ENCODE measurements at places on chromosomes 1 and 21.

- peak; percentile 10 for DNase-seq
Observed at GRCh38 chr1:16405441-16405840, 31.8 kb downstream of the SPATA21 start.

- peak; percentile 73 for DNase-seq
Observed at GRCh38 chr1:91768786-91769725, 116.9 kb downstream of the TGFBR3 start.

DNA sequence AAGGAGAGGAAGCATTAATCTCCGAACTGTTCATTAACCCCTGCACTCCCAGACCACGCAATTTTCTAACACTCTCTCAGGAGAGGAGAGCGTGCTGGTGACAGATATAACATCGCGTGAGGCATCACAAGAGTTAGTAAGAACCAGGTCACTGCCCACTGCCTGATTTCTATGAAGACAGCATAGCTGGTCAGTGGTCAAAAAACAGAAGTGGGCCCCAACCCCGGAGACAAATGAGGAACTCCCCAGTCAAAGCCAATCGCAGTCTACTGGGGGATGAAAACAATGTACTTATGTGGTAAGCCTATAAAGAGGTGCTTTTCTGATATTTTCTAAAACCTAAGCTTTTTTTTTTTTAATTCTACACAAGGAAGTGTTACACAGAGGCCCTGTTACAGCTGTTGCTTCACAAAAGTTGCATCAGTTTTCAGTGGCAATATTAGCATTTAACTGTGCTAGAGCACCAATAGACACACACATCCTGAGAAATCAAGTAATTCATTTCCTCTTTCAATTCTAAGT is 231.8 kb upstream of the IRF2BP2 start:
- DNase-seq, result peak; percentile 53

GRCh38 chr1:76066394-76066793 is 8.2 kb upstream of the ST6GALNAC3 start:
- peak; percentile 26 for DNase-seq

DNA sequence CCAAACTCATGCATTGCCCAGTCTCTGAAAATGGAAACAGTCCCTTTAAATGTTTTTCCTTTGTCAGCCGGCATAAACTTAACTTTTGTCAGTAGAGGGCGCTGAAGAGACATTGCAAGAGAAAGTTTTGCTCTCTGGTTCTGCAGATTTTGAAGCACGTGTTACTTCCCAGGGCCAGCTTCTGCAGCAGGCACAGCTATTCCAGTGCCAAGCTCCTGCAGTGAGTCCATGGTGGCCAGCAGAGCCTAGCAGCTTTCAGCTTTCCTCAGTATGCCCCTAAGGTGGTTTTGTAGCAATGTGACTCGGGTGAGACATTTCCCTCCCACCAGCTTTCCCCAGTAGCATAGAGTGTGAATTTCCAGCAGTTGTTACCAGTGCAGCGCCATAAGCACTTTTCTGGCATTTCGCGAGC is 2.6 kb upstream of the IFI44L start:
- DNase-seq, result peak; percentile 76

- peak; percentile 66 for DNase-seq
Observed at GRCh38 chr1:92277105-92277723, 21.6 kb downstream of the GLMN start.

DNA sequence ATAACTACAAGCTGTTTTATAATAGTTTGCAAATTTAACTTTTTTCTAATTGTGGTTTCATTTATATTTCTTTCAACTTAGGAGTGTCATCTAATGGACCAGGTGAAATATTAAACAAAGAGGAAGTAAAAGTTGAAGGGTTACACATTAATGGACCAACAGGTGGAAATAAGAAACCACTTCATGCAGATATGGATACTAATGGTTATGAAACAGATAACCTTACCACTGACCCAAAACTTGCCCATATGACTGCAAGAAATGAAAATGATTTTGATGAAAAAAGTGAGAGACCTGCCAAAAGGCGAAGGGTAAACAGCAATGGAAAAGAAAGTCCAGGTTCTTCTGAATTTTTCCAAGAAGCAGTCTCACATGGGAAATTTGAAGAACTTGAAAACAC is 59.7 kb downstream of the MIER1 start:
- no peak for DNase-seq

DNA sequence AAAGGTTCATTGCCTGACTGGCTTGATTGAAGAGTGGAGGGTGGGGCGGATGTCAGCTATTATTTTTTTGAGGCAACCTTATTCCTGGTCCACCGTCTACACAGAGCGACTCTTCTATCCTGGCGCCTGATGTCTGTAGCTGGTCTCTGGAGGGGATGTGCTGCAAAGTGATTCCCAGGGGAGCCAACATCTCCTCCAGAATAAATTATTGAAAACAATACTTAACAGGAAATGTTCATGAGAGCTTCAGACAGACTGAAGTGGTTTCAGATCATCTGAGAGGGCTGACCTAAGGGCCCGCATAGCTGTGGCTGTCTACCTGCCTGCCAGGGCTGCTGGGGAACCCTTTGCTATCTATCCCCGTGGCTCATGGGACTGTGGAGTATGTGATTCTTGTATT is 66.7 kb downstream of the TEX35 start:
- DNase-seq, result no peak

DNA sequence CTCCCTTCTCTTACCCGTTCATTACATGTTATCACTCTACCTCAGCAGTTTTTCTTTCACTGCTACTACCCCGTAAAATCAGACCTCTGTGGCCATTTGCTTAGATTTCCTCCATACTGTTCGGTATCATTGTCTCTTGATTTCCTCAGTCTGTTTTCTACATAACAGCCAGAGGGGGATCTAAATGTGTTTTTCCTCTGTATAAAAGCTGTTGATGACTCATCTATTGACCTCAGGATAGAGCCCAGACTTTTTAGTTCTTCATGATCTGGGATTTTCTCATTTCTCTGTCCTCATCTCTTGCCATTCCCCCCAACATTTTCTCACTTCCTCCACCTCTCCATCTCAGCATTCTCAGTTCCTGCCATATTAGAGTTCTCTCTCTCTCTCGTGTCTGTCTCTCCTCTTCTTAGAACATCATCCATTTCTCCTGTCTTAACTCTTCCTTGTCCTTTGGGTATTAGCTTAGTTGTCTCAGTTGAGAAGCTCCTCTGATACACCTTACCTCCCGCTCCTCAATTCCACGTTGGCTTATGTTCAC is 10.5 kb downstream of the OTUD3 start:
- peak; percentile 9 for DNase-seq

GRCh38 chr1:46549697-46550681 is 1.5 kb downstream of the KNCN start:
- peak; percentile 41 for DNase-seq

DNA sequence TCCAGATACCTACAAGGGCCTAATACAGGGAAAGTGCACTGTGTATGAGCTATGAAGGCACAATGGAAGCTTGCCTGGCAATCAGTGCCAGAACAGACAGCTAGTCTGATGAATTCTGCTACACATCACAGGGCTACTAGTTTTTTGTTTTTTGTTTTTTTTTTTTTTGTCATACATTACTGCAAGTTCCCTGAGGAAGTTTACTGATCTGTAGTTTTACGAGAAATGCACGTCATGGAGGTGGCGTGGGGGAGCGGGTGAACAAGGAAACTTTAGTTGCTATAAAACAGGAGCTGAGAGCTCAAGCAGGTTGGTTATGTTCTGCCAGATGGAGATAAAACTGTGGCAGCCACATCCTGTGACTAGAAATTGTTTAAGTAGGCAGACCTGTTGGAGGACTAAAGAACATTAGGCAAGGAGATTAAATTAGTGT is 17.7 kb downstream of the PTPRC start:
- DNase-seq, result no peak

- DNase-seq, result no peak
Observed at GRCh38 chr1:17743008-17743647, 12.0 kb upstream of the ACTL8 start.

GRCh38 chr1:205592443-205593003 is 39.3 kb downstream of the ELK4 start:
- DNase-seq, result no peak

- no peak for DNase-seq
Observed at GRCh38 chr1:151977662-151978230, 15.9 kb downstream of the S100A10 start.

GRCh38 chr1:201594575-201595245 is 55.8 kb downstream of the NAV1 start:
- no peak for DNase-seq

DNA sequence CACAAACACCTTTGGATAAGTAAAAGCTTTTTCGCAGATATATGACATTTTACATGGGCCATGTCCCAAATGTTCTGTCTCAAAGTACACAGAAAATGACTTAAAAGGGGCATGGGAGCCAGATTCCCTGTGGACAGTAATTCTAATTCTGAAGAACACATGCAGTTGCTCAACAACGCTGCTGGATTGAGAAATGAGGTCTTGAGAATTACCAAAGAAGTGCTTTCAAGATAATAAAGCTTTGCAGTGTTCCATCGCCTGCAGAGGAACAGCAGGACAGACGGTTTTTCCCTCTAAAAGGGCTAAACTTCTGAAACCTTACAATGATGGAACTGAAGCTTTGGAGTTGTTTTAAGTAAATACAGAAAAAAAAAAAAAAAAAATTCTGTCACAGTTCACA is 55.3 kb upstream of the HSPA13 start:
- DNase-seq, result no peak

DNA sequence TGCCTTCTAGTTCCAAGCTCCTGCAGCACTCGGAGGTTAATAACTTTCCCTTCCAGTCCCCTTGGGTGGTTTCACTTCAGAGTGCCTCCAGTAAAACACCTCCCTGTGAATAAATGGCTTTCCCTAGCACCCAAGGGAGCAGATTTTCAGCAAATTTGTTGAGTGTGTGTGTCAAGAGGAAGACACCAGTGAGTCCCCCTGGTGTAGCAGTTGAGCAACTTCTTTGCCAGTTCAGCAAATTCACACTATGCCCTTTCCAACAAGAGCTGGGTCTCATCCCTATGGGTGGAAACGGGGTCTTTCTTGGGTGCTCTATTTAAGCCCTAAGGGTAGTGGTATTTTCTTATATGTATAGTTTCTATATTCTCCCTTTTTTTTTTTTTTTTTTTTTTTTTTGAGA is 806 bp upstream of the AADACL4 start:
- no peak for DNase-seq

- no peak for DNase-seq
Observed at GRCh38 chr1:37325010-37325409, 149.4 kb upstream of the ZC3H12A start.

GRCh38 chr1:33792216-33792615 is 71.7 kb upstream of the HMGB4 start:
- no peak for DNase-seq

DNA sequence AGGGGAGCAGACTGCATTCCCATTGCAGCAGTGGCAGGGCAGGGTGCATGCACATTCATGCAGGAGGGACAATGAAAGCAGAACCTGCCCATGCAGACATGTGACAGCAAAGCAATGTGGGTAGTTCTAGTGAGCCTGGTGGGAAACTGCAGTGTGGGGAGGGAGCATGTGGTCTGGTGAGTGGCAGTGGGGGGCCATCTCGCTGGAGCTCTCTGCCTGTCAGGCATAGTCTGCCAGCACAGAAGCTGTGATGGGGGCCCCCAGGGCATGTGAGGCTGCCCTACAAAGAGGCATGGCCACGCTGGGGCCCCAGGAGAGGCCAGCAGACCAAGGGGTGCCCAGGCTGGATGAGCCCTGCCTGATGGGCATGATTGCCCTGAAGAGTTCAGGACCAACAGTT is 579.7 kb downstream of the PTPRC start:
- no peak for DNase-seq

GRCh38 chr1:8438489-8438888 is 120.6 kb downstream of the SLC45A1 start:
- no peak for DNase-seq

DNA sequence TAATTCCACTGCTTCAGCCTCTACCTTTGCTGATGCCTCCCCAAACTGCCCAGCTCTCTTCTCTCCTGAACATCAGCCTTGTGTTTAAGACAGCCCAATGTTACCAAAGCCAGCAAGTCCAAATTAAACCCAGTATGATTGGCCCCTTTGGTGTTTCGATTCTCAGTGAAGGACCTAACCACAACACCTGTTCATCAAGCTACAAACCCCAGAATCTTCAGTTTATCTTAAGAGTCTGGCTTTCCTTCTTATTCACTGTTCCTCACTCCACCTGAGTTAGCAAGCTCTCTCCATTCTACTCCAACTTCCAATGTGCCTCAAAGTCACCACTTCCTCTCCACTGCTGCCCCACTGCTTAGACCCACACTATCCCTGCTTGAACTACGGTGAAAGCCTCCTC is 25.5 kb upstream of the ITPKB start:
- no peak for DNase-seq

DNA sequence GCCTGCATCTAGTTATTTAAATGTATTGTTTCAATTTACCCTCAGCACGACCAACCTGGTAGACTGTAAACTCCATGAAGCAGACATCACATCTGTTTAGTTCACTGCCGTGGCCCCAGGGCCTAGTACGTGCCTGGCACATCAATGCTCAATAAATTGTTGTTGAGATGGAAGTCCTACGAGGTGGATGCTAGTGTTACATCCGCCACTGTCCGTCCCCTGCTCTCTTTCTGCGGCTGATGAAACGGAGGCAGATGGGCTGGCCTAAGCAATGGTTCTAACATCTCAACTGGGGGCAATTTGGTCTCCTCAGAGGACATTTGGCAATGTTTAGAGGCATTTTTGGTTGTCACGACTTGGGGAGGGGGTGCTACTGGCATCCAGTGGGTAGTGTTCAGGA is 121.4 kb upstream of the IGSF21 start:
- DNase-seq, result no peak

- peak; percentile 9 for DNase-seq
Observed at GRCh38 chr1:100353071-100353801, 930 bp downstream of the CDC14A start.

- DNase-seq, result no peak
Observed at GRCh38 chr1:229062135-229062534, 208.8 kb upstream of the RAB4A start.

DNA sequence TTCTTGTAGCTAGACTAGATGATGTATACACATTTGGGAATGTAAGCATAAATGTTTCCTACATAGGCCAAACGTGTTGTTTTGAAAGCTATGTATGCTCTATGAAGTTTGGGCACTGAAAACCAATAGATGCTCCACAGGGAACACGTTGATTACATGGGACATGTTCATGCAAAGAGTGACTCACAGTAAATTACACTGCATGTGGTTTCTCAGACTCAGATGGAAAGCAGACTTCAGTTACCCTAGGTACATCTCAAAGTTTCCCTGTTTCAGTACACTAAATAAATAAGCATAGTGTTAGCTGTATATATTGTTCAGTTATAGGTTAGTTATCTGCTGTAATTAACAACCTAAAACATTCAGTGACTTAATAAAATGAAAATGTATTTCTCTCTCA is 301.9 kb upstream of the RUNX1 start:
- no peak for DNase-seq

DNA sequence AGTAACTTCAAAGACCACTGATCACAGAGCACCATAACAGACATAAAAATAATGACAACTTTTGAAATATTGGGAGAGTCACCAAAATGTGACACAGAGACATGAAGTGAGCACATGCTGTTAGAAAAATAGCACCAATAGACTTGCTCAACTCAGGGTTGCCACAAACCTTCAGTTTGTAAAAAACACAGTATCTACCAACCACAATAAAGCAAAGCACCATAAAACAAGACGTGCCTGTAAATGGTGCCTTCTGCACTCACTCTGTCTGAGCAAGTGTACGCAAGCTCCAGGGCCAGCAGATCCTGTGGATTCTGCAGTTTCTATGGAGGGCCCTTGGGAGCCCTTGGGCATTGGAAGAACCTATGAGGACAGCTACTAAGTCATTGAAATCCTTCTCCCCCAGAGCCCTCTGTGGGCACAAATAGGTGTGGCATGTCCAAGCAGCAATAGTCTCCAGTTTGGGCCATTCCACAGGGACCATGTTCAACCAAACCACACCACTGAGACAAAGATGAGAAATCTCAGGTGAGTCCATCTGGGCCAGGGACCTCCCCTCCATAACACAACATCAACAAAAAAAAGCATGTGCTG is 116.9 kb upstream of the RAB4A start:
- DNase-seq, result no peak
